ENCODE measurements at places on chromosomes 7 and 10.

GRCh38 chr7:2645274-2645868 is 13.6 kb downstream of the TTYH3 start:
- DNase-seq, result no peak

DNA sequence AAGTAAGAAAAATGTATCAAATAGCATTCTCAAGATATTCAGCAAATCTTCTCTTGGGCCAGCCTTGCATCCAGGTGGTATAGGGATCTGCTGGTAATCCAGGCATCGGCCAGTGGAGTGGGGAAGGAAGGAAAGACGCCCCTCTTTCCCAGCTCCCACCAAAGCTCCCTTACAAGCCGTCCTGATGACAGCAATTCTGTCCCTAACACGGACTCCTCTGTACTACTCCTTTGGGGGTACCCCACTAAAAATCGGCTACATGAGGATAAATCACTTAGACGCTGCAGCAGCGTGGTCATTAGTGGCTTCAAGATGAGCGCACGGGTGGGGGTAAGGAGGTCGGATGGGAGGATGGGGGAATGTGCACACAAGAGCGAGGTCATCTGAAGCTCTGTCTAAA is 24.7 kb upstream of the NUB1 start:
- DNase-seq, result no peak

DNA sequence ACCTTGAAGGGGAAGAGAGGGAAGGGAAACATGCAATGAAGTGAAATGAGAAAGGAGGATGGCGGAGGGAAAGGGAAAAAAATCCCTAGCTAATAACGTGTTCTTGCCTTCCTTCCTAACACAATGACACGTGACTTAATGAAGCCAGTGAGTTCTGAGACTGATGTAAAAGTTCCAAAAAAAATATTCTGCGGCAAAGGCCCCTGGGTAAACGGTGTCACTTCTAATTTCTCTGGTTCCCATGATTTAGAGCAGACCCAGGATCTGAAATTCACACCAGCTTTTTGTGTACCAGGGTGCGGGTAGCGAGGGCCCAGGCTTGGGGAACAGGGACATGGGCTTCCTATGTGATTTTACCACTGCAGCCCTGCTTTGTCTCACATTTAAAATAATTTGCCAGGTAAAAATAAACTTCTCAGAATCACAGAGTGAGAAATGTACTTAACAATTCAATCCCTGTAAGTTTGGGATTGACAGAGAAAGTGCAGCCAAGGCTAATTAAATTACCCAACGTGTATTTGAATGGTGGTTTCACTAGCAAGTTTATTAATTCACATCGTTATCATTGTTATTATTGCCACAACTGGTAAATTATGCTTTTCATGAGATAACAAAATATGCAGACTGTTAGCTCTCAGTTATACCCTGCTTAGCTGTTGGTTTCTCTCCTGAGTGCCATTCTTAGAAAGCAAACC is 182.4 kb downstream of the SEM1 start:
- no peak for DNase-seq

GRCh38 chr10:49784681-49785080 is 22.6 kb upstream of the OGDHL start:
- no peak for DNase-seq

DNA sequence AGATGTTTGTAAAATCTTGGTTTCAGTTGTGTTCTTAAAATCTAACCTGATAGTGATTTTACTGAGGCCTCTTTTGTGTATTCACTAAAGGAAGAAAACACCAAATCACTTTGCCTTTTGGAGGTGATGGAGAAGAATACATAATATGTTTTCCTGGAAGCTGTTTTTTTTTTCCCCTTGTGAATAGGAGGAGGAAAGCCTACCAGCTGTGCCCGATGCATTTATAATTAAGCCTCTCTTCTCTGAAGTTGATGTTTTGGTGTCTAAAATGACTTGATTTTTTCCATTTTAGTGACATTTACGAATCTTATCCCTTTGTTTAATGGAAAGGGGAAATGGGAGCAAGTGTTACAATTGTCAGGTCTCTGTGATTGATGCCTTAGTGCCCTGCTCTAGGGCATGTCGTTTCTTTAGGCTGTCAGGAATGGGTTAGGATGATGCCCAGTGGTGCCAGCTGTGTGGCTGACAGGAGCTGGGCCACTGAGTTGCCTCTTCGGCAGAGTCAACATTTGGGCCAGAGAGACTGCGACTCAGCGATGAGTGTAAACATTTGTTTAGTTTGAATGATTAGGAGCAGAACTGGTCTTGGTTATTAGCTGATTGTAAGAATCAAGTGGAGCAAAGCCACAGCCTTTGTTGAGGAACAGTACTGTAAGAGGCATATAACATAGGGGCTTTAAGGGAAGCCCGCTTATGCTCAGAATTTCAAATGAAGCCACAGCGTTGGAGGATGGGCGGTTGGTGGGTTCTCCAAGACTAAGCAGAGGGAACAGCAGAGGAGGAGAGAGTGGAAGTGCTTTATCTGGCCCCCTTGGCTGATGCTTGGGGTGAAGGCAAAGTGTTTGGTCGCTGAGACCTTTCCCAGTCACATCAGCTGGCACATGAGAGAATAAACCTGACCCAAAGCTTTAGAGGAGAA is 81.6 kb downstream of the CDK14 start:
- no peak for DNase-seq

DNA sequence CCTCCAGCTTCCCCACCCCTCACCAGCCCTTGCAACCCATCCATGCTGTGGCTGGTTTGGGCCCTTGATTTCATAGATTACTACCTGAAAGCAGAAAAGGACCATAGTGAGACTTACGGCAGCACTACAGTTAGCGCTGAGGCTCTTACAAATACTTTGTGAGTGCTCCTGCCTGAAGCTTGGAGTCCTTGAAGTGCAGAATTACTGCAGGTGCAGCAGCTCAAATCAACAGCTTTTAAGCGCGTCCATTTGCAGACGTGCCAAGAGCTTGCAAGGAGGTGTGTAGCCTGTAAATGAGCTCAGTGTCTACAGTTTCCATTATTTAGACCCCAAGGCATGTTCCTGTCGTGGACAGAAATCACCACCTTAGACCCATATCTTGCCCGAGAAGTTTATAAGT is 103.0 kb downstream of the CELF2 start:
- no peak for DNase-seq

DNA sequence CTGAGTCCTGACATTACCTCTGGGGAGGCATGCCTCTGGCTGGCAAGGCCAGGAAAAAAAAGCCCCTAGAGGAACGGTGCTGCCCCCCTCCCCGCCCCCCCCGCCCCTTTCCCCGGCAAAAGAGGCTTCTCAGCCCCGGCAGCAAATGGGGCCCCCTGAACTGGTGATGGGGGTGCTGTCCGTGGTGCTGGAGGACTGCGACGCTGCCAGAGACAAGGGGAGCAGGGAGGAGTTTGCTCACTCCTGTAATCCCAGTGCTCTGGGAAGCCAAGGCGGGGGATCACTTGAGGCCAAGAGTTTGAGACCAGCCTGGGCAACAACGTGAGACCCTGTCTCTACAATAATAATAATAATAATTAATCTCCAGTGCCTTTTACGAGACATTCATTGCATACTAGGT is 23.7 kb downstream of the SRRM3 start:
- DNase-seq, result no peak

DNA sequence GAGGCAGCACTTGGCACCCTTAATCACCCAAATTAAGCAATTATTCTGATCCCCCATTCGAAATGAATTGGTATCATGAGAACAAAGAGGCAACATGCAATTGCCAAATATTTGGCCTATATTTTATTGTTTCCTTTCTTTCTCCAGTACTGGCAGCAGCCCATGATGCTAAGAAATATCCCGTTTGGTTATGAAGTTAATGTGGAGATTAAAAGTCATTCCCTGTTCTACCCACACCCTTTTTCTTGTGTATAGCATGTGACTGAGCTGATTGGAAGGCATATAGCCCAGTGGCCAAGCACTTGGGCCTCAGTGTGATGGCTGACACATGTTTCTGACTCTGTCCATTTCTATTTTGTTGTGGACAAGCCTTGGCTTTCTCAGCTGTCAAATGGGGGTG is 692.3 kb upstream of the GALNT17 start:
- no peak for DNase-seq

DNA sequence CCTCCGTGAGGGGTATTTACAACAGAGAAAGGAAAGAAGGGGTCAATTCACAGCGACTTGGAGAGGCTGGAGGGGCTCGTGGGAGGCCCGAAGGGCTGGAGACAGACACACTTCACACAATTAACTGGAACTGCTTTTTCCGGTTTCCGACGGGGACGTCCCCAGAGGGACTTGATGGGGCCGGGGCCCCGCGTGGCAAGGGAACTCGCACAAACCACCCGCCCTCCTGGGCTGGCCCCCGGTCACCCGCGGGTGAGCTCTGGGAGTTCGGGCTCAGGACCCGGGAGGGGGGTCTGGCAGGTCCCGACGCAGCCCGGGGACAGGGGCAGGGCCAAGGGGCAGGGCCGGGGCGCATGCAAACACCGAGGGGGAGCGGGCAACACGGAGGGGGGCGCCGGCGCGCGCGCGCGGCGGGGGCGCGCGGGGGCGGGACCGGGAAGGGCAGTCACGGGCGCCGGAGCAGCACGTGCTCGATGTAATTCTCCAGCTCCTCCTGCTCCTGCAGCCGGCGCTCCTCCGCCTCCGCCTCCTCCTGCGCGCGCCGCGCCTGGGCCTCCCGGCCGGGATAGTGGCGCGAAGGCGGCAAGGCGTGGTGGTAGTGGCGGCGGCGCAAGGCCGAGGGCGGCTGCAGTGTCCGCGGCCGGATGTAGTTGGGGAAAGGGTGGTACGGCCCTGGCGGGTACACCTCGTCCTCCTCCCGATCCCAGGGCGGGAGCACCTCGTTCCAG is 2.7 kb downstream of the VGF start:
- no peak for DNase-seq

DNA sequence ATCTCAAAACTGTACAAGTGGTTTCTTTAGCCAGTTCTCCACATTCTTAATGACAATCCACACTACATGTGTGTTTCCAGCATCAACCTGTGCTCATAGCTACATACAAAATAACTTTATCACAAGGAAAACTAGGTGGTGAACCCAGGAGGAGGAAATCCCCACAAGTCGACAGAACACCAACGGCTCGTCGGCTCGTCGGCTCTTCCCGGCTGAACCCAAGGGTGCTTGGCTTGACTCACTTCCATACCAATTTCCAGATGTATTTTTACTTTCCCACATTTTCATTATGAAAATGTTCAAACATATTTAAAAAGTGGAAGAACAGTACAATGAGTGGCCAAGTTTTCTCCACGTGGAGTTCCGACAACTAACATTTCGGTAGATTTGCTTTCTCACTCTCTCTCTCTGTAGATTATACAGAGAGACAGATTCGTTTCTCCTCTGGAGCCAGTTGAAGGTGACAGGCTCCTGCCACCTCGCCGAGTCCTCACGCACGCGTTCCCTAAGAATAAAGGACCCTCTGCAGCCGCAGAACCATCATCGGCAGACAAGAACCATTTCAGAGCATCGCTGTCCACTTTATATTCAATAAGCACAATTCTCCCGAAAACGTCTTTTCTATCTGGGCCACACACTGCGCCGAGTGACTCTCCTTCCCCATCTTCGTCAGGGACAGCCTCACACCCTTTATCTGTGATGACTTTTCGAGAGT is 53.3 kb downstream of the DIP2C start:
- DNase-seq, result no peak

DNA sequence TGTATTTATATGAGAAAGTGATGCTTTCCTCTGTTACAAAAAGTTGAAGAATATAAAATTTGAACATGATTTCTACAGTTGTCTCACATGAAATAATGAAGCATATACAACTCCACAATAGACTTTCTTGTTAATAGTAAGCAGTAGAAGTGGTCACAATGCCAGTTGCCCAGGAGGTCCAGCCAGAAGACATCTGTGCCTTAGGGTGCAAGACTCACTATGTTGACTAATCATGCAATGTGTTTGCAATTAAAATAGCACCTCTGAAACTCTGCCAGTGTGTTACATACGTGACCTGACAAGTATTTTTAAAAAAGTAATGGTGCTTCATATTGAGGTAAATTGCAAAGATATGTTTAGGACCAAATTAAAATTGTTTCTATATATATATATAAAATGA is 547.2 kb downstream of the ETV1 start:
- no peak for DNase-seq

DNA sequence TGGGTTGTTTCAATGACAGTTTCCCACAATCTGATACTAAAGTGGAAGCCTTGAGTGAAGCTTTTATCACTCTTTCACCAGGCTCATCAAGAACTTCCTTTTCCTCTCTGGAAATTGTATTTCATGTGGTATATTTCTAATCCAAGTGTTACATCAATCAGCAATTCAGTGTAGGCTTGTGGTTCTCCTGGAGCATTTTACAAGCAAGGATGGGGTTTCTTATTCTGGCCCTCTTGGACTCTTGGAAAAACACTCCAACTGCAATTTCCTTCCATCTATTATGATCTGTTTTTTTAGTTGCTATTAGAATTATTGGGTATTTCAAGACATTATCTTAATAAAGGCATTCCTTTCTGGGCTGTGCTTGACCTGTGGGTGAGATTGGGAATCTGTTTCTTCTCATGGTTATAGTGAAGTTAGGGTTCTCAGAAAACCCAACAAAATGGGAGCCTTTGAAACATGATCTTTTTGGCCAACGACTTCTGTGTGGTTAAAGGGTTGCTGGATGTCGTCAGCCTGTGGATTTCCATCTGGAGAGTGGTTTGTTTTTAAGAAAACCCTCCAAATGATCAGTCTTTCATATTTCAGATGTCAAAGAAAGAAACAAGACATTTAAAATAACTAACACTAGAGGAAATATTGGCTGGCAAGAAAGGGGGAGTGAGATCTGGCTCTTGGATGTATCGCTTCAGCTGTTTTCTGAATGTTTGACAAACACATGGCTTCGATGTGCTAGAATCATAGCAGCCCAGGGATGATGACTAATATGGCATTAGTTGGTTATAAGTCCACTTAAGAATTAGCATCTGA is 540.2 kb downstream of the LRMDA start:
- no peak for DNase-seq

- DNase-seq, result no peak
Observed at GRCh38 chr10:69578508-69578991, 5.3 kb upstream of the NEUROG3 start.

DNA sequence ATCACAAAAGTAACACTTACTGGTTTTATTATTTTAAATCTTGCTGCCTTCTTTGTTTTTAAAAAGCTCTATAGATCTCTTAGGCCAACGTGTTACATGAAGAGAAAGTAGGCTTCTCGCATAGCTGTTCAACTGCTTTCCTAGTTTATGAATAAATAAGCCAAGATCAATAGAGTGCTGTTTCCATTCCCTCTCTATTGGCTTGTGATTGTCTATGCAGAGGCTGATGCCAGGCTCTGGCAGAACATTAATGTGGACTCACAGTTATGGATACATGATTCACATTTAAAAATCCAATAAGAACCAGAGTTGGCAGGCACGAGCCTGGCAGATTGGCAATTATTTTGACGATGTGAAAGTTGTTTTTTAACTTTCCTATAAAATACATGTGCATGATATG is 137.5 kb downstream of the GNAT3 start:
- DNase-seq, result no peak
